SK-N-SH (cell line): ENCODE measurements at places on chromosomes 11 and 22. TPM values are rescaled to one million over a fixed set of nuclear protein-coding genes. Genes with fewer than 3 reads are reported as not detected.
A peak's percentile ranks its signal among the peaks of the same experiment; 100 is the strongest.

Gene PGA5
- polyA plus RNA-seq, result 0.23 TPM in 1 of 2 replicates, not detected in the other

Gene POU2F3
- 0.02 TPM in 1 of 2 replicates, not detected in the other for polyA plus RNA-seq

Gene RGL4
- not detected in 2 replicates for polyA plus RNA-seq

Gene CSNK2A3
- polyA plus RNA-seq, result 0.31 and 0.97 TPM in 2 replicates

Gene SLC7A4
- polyA plus RNA-seq, result 0.02 TPM in 1 of 2 replicates, not detected in the other

Gene MISFA
- polyA plus RNA-seq, result 2.3 and 2.4 TPM in 2 replicates

Gene MPZL2
- 6.2 and 8.6 TPM in 2 replicates for polyA plus RNA-seq

DNA sequence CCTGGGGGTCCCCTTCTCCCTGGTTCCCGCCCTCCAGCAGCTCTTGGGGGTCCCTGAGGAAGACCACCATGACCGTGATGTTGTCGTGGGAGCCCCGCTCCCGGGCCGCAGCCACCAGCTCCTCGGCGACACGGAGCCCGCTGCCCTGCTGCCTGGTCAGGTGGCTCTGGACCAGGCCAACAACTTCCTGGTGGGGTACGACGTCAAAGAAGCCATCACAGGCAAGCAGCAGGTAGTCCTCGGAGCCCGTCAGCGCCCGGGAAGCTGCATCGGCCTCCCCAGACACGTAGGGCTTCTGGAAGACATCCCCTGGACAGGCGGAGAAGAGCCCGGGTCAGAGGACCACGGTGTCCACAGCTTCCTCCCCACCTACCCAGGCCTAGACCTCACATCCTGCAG, 29.5 kb downstream of the PPM1F start:
- H3K27me3 ChIP-seq, result no peaks in the 10 kb centered on the region
- H3K27ac ChIP-seq, result no peak overlapping the region
- DNase-seq, result no peak
- peaks cover 17% of the 10 kb centered on the region; the same call in 1 of the 2 replicates for H3K36me3 ChIP-seq
- no peak overlapping the region for H3K4me3 ChIP-seq

DNA sequence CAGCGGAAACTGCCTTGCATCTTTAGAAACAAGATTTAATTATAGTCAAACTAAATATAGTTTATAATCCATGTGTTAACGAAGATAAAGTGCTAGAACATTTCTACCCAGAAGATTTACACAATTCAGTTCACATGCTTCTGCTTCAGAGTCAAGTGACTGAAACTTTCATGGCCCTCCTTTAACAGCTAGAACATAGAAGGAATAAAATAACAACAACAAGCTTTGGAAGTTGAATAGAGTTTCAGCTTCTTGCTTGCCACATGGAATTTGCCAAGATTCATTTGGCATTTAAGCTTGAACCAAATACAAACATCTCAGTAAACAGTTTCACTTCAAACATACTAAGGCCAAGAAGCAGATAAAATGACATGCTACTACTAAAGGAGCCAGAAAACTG, 676.3 kb upstream of the ANO3 start:
- no peaks in the 10 kb centered on the region for H3K36me3 ChIP-seq
- H3K27me3 ChIP-seq, result no peaks in the 10 kb centered on the region
- no peak for DNase-seq
- H3K4me3 ChIP-seq, result no peak overlapping the region

DNA sequence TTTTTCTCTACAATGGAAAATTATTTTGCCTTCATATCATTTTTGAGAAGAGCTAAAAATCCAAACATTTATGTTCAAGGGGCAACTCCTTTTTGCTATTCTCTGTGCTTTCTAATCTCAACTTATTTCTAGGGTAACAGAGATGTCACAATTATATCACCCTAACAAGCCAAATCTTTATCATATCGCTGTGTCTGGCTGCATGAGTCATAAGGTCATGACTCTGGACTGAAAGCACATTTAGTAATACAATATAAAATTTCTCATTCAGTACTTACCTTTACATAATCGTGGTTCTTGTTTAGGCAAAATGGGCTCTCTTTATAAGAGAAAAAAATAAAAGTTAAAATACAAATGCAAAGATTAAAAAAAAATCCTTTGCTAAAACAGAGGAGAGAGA, 326.0 kb downstream of the CASP12 start:
- H3K27ac ChIP-seq, result 0 out of 2 replicates have a peak overlapping the region, but pooled peaks have one; percentile 31
- H3K4me1 ChIP-seq, result peaks cover 9% of the 10 kb centered on the region
- DNase-seq, result no peak
- no peaks in the 10 kb centered on the region for H3K27me3 ChIP-seq
- H3K36me3 ChIP-seq, result no peaks in the 10 kb centered on the region
- H3K4me3 ChIP-seq, result no peak overlapping the region

DNA sequence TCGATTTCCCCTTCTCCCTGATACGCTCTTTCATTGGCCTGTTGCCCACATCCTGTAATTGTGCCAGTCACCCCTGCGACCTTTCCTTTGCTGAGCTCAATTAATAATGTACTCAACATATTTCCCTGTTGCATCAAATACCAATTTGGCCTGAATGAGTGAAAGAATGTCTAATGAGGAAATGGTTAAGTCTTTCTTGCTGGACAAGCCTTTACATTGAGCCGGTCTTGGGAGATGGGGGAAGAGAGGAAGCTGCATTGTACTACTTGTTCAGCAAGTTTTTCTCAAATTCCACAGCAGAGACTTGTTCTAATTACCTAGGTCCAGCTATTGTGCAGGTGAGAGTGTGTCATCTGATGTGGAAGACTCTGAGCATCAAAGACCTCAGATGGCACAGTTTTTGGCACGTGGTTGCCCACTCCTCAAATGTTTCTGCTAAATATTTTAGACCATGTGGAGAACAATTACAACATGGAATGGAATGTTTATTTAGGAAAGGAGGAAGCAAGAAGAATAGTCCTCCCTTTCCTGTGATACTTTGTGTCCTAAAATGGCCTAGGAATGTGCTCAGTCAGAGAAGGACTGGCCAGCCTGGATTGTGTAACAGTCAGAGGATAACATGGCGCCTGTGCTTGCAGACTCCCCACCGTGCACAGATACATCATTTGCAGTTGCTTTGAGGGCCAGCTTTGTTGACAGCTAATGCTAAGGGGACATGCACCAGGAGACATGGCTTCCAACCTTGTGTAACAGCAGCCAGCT, 129.5 kb upstream of the E2F8 start:
- no peak overlapping the region for H3K27ac ChIP-seq
- no peaks in the 10 kb centered on the region for H3K4me1 ChIP-seq
- H3K27me3 ChIP-seq, result no peaks in the 10 kb centered on the region

GRCh38 chr22:40855979-40856512, 393 bp downstream of the ST13 start:
- H3K36me3 ChIP-seq, result no peaks in the 10 kb centered on the region
- H3K27ac ChIP-seq, result peak overlapping the region; percentile 95
- H3K4me3 ChIP-seq, result peak overlapping the region; percentile 76
- DNase-seq, result peak; percentile 46
- no peaks in the 10 kb centered on the region for H3K27me3 ChIP-seq

DNA sequence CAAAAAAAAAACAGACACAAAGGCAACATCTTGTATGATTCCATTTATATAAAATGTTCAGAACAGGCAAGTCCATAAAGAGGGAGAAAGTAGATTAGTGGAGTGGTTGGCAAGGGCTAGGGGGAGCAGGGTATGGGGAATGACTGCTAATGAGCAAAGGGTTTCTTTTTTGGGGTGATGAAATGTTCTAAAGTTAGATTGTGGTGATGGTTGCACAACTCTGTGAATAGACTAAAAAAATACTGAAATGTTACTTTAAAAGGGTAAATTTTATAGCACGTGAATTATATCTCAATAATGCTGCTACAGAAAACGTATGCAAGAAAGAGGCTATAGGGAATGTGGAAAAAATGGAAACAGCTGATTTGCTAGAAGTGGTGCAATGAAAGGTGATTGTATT, 155.1 kb downstream of the TENM4 start:
- DNase-seq, result no peak
- peaks cover 14% of the 10 kb centered on the region for H3K36me3 ChIP-seq
- no peaks in the 10 kb centered on the region for H3K27me3 ChIP-seq
- H3K4me3 ChIP-seq, result no peak overlapping the region
- no peak overlapping the region for H3K27ac ChIP-seq

DNA sequence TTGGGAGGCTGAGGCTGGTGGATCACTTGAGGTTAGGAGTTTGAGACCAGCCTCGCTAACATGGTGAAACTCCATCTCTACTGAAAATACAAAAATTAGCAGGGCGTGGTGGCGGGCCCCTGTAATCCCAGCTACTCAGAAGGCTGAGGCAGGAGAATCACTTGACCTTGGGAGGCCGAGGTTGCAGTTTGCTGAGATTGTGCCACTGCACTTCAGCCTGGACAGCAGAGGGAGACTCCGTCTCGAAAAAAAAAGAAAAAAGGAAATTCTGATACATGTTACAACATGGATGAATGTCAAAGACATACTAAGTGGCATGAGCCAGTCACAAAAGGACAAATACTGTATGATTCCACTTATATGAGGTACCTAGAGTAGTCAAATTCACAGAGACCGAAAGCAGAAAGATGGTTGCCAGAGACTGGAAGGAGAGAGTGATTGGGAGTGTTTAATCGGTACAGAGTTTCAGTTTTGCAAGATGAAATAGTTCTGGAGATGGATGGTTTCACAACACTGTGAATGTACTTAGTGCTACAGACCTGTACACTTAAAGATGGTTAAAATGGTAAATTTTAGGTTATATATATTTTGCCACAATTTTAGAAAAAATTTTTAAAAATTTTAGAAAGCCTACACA, 92.3 kb downstream of the BLID start:
- H3K27me3 ChIP-seq, result no peaks in the 10 kb centered on the region
- no peaks in the 10 kb centered on the region; the same call in 1 of the 2 replicates for H3K36me3 ChIP-seq
- DNase-seq, result no peak
- H3K4me1 ChIP-seq, result peaks cover 12% of the 10 kb centered on the region; the same call in 1 of the 2 replicates
- H3K27ac ChIP-seq, result no peak overlapping the region
- no peak overlapping the region for H3K4me3 ChIP-seq

DNA sequence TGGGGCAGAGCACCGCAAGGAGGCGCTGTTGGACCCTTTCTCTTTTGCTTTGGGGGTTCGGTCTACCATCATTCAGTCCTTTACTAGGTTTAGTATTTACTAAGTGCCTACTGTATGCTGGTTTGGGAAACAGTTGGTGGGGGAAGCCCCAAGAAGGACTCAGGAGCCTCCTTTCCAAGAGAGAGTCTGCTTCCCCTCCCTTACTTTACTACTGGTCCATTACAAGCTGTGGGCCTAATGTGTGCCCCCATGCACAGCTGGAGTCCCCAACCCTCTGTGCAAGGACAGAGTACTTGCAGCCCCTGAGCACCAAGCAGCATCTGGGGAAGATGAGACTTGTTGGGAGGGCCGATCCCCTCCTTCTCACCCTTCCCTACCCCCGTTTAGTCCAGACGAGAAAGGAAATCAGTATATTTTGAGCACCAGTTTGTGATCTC, 876 bp upstream of the UBE2L6 start:
- no peaks in the 10 kb centered on the region for H3K27me3 ChIP-seq
- no peaks in the 10 kb centered on the region for H3K36me3 ChIP-seq
- DNase-seq, result no peak

- 0 out of 2 replicates have a peak, but pooled peaks cover 9% of the 10 kb centered on the region for H3K27me3 ChIP-seq
- no peak overlapping the region for H3K27ac ChIP-seq
- H3K4me3 ChIP-seq, result no peak overlapping the region
- H3K36me3 ChIP-seq, result no peaks in the 10 kb centered on the region
- H3K4me1 ChIP-seq, result no peaks in the 10 kb centered on the region
Measured at GRCh38 chr11:95736809-95737208, 52.8 kb downstream of the FAM76B start.
